ENCODE measurements at places on chromosomes 3 and 15. TPM values are rescaled to one million over a fixed set of nuclear protein-coding genes. Genes with fewer than 3 reads are reported as not detected.

The C3orf80 gene
- not detected for total RNA-seq

The CEMIP gene
- total RNA-seq: not detected

The CYP8B1 gene
- total RNA-seq: not detected

The PPCDC gene
- 19.3 TPM for total RNA-seq

GRCh38 chr3:43816372-43816771 lies 125.6 kb downstream of the ABHD5 start:
- no peak for DNase-seq

DNA sequence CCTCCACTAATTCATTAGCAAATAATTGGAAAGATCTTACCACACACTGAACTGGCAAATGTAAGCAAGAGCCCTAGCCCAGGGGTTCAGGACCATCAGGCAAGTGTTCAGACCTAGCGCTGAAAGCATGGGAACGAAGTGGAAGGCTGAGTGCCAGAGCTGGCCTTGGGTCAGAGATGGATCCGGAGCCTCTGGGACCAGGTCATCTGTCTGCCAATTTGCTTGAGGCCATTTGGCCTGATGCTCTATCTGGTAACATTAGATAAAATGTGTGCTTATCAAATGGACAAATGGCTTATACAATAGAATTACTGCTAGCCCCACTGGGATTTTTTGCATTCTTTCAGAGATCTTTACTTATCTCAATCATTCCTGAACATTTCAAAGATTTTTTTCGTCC lies 1.4 kb upstream of the TMC3 start:
- no peak for DNase-seq

GRCh38 chr3:74546426-74546825 lies 68.0 kb downstream of the CNTN3 start:
- no peak for DNase-seq

DNA sequence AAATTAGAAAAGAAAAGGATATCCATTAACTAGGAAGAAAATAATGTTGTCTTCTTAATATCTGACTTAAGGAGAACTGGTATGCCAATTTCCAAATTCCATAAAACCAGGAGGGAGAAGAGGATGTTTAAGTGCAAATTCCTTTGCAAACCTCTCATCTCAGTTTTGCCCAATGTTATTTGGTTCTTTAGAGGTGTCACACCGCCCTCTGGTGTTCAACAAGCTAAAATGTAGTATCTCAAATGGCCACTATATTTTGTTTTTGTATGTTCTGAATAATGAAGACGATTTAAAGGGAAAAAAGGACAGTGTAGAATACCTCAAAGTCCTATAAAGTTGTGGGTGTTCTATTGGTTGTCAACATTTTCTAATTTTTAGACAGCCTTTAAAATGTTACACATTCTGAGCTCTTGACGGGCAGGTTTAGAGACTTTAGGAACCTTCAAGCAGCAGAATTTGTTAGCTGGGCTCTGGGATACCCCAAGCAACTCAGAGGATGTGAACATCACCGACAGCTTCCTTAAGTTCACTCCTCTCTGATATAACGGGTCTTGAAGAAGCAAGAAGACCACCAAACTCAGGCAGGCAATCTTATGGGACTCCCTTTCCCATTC lies 458.3 kb downstream of the MFSD1 start:
- peak; percentile 81 for DNase-seq

DNA sequence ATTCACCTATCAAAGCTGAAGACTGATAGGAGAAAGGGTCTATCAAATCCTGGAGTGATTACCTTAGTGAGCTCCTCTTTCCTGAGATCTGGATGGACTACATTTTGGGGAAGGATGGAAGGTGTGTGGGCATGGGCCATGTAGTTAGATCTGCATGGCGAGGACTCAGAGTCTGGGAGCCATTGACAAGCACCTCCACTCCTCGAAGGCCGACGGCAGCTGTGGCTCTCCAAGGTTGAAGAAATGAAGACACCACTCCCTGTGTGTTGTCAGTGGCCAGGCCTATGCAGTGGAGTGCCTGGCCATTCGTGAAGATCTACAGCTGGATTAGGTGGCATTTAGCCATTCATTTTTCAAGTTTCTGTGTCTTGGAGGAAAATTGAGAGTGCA lies 509.2 kb downstream of the GABRG3 start:
- DNase-seq: no peak

DNA sequence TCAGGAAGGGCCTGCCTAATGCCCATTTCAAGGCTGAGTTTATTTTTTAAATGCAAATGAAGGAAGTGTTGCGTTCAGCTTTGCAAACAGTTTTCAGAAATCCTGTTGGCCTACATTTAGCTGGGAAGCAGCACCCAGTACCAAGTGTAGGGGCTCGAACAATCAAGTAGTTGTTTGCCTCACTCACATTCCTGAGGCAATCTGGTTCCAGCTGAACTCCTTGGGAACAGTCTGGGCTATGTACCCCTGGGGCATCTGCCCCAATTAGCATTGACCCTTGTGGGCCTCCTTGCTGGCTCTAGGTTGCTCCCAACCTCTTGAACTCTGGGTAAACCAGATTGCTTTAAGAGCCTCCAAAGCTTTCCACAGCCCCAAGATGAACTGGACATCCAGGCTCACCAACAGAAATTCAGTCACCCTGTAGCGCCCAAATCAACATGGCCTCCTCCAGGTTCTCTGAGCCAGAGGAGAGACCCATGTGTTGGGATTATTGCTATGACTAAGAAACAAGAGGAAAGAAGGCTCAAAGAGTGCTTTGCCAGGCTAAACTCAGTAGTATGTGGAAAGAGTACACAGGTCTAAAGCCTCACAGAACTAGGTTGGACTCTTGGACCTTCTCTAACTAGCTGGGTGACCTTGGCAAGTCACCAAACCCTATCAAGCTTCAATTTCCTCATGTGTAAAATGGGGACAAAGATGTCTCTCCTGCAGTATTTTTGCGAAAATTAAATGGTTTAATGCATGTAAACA lies 532.7 kb downstream of the SOX2 start:
- no peak for DNase-seq

All from Karpas-422 (cell line).